ENCODE measurements at places on chromosomes 5 and 9. TPM values are rescaled to one million over a fixed set of nuclear protein-coding genes. Genes with fewer than 3 reads are reported as not detected.

- no peak for DNase-seq
Measured at GRCh38 chr5:4901305-4901811, 238.8 kb upstream of the ADAMTS16 start.

GRCh38 chr5:140356853-140357725 is 2.9 kb upstream of the SLC4A9 start:
- DNase-seq: peak; percentile 67

PRRX2 gene
- total RNA-seq: 51.9 TPM

DNA sequence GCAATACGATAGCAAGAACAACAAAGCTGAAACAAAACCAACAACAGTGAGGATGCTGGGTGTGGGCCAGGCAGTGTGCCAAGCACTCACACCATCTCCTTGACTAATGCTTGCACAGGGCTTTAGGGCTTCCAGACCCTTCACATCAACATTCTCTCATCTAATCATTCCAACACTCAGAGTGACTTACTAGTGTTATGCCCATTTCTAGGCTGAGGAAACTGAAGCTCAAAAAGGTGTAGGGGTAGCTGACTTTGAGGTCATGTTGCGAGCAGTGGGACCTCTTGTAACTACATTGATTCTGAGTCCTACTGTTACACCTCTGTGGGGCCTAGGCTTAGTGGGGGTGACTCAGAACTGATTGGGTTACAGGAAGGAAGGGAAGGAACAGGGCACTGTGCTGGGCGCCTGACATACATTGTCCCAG is 9.7 kb downstream of the ANGPTL2 start:
- no peak for DNase-seq

TEX53 gene
- not detected for total RNA-seq

DNA sequence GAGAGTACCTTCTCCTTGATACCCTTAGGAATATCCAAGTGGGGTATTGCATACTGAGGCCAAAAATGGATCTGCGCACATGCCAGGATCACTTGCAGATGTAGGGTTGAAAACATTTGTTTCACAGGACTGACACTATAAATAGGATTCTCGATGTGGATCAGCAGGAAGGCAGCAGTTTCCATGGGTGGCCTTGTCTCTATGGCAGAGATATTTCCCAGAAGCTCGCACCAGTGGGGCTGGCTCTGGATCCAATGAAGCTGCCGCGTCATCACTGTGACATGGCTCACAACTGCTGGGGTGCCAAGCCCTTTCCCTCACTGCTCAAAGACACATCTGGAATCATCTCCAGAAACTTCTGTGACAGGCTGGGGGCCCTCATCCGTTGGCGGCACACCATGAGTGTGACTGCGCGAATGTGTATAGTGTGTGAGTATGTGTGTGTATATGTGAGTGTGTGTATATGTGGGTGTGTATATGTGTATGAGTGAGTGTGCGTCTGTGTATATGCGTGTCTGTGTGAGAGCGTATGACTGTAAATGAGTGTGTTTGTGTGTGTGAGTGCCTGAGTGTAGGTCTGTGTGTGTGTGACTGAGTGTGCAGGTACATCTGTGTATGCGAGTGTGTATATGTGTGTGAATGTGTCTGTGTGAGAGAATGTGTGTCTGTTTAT is 182.5 kb downstream of the GAS1 start:
- DNase-seq: no peak

GRCh38 chr9:110440796-110441195 is 103.1 kb upstream of the TXNDC8 start:
- no peak for DNase-seq

ERBIN gene
- 78.6 TPM for total RNA-seq
